Activated naive CD8-positive, alpha-beta T cell treated with anti-CD3 and anti-CD28 coated beads, Interleukin-2, amount 50 U/mL, for 16 hours (primary cell): ENCODE measurements at places on chromosomes 16 and 17.

DNA sequence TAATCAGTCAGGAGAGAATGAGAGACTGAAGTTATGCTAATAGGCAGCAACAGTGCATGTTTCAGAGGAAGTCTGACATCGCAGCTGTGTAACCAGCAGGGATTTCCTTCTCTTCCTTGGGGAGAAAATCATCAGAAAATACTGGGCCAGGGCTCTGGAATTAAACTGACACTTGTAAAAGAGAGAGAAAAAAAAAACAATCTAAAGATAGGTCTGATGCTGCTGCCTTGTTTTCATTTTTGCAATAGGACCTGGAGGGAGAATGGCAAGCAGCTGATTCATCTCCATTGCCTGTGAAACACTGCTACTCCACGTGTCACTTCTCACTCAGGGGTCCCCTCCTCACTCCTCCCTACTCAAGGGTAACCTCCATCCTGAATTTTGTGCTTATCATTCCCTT, 17.7 kb upstream of the CORO6 start:
- DNase-seq: no peak

GRCh38 chr16:78764478-78764877, 665.0 kb downstream of the WWOX start:
- DNase-seq: no peak

DNA sequence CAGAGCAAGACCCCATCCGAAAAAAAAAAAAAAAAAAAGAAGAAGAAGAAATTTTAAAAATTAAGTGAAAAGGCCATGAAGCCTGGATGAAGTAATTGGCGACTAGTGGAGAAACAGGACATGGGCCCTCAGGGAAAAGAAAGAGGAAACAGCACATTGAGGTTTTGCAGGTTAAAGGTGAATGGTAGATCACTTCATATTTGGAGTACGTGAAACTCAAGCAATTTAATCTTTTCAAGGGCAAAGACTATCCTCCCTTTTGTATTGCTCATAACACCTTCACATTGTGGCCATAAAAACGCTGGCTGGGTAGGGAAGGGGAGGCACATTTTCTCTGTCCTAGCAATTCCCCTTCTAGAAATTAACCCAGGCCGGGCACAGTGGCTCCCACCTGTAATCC, 53.1 kb downstream of the LITAF start:
- DNase-seq: no peak

- DNase-seq: no peak
Measured at GRCh38 chr16:4920826-4921225, 16.1 kb downstream of the PPL start.

GRCh38 chr16:67146523-67147357, 4.1 kb downstream of the B3GNT9 start:
- DNase-seq: no peak

DNA sequence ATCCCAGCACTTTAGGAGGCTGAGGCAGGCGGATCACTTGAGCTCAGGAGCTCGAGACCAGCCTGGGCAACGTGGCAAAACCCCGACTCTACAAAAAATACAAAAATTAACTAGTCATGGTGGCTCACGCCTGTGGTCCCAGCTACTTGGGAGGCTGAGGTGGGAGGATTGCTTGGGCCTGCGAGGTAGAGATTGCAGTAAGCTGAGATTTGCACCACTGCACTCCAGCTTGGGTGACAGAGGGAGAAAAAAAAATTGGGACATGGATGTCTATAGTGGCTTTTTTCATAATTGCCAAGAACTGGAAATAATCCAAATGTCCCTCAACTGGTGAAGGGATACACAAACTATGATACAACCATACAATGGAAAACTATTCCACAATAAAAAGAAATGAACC, 28.6 kb downstream of the OSBPL7 start:
- no peak for DNase-seq

DNA sequence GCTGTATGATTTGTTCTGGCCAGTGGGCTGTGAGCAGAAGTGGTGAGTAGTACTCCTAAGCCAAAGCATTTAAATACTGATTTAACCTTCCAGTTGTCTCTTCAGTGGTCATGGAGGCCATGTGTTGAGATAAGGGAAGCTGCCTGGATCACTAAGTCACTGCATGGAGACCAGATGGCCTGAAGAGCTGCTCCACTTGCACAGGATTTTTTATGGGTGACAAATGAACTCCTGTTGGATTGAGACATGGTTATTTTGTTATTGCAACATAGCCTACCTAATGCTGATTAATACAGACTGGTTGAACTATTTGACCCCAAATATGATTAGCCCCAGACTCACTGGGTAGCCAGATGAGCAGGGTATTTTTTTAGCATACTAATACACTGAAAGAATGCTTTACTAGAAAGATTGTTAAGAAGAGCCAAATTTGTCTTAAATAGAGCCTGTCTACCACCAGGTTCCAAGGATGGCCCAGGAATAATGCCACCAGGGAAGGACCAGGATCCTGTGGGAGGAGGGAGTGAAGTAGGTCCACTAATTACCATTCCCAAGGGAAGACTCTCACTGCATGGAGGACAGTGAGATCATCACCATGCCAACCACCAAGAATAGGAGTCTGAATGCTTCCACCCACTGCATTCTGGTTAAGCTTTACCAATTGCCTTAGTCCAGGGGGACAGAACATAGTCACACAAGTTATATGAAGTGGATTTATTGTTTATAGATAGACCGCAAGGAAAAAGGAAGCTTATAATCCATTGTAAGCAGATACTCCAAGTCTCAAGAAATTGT, 187.4 kb upstream of the IRX6 start:
- no peak for DNase-seq

DNA sequence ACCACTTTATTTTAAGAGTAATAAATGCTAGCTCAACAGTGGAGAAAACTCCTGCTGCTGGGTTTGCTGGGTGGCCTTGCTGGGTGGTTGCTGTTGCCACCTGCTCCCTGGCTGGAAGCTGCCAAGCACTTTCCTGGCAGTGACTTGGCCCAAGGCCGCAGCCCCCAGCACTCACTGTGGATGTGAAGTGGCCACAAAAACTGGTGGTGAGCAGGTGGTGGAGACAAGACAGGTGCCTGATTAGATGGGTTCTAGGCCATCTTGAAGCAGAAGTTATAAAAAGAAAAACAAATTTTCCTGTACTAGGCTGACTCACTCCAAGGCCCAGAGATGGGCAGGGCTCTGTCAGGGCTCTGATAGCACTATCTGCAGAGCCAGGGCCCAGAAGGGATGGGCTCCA, 224.7 kb upstream of the NLRP1 start:
- no peak for DNase-seq

GRCh38 chr17:53462393-53462811, 360.3 kb upstream of the KIF2B start:
- no peak for DNase-seq

DNA sequence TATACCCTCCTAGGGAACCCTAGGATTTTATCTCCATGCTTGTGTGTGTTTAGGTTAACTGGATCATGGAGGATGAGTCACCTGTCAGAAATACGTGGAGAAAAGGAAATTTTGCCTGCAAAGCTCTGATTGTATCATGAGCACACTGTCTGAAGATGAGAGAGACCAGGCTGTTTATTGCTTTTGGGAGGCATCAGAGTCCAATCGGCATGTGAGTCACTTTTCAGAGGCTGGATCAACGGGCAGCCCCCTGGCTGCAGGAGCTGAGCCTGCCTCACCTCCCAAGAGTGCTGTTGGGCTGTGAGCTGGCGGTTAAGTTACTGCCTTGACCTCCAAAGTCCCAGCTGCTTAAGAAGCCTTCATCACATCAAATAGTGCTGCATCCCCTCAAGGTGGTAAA, 41.5 kb upstream of the MED9 start:
- DNase-seq: no peak

DNA sequence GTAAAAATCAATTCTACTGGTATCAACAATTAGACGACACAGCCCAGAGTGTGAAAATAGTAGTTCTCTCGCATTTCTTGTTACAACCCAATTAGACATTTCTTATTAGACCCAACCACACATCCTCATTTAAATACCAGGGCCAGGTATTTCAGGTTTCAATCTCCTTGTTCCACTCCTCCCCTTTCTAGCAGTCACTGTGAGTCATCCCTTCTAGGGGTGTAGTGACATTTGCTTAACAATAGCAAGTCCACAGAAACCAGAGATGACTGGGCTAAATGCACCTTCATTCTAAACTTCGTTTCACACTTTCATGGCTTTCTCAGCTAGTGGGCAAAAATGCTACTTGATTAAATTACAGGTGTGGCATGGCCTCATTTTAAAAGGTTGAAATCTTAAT, 116.9 kb upstream of the CACNG3 start:
- DNase-seq: no peak

GRCh38 chr16:49470513-49470991, 96.9 kb downstream of the C16orf78 start:
- no peak for DNase-seq

DNA sequence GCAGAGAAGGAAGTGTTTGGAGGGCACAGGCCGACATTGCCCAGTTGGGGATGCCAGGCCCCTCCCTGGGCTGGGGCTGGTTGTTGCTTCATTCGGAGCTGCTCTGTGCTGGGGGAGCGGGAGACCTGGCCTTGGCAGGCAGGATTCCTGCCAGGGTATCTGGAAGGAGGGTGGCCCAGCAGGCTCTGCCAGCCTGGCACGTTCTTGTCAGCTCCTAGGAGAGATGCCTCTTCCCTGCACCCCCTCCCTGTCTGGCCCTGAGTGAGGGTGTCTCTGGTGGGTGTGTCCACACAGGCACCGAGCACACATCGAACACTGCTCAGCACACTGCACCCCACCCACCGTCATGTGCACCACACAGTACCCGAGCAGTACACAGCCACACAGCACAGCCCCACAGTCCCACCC, 35.2 kb downstream of the ARHGAP23 start:
- no peak for DNase-seq

- no peak for DNase-seq
Measured at GRCh38 chr16:19432429-19432828, 14.7 kb downstream of the TMC5 start.

DNA sequence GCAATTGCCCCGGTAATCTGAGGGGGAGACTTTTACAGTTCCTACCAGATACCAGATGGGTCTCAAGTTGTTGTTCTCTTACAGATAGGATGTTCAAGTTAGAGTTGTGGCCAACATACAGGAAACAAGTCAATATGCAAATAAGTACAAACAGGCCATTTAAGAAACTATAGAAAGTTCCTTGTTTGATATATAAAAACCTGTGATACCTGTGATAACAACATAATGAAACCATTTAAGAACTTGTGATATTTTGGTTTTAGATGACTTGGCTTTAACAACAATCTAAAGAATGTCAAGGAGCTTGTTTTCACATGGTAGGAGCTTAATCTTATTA, 16.8 kb downstream of the CDR2 start:
- no peak for DNase-seq

DNA sequence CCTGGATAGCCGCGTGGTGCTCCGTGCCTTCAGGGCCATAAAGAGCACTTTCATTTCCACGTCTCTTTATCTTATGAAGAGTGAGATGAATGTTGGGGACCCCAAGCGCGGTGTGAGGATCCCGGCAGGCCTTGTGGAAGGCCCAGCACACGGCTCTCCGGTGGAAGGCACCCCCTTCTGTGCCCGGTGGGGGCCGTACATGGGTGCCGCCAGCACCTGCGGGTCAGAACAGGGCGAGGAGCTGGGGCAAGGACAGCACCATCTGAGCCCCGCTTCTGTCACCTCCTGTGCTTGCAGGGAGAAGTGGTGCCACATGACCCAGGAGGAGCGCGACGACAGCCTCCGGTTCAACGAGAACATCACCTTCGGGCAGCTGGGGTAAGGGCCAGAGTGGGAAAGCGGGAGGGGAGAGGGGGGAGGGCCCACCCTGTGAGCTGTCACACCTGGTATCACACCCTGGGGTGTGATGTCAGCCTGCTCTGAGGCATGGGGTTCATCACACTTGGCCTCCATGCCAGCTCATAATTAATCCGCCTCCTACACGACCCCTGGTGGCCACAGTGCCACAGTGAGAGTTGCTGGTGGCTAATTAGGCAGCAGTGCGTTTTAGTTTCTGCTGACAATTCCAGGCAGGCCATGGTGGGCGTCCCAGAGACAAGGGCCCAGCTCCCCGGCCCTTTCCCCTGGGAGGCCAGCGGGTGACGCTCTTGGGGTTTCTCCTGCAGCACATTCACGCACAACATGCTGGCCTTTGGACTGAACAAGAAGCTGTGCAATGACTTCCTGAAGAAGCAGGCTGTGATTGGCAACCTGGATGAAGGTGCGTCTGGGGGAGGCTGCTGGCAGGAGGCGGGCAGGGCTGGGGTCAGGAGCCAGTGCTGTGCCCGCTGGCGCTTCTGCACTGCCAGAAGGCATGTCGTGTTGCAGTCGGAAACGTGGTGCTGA, 25.7 kb downstream of the CIBAR2 start:
- DNase-seq: peak; percentile 71

GRCh38 chr17:15134363-15134762, 130.8 kb downstream of the PMP22 start:
- no peak for DNase-seq

- no peak for DNase-seq
Measured at GRCh38 chr16:65660390-65660789, 538.5 kb upstream of the CDH11 start.

GRCh38 chr17:56152874-56153602, at the start of gene ANKFN1:
TSS of gene ANKFN1 (plus strand) at chr17:56153475. CDS start at chr17:56212668, 59,193 bp downstream.
- DNase-seq: no peak

DNA sequence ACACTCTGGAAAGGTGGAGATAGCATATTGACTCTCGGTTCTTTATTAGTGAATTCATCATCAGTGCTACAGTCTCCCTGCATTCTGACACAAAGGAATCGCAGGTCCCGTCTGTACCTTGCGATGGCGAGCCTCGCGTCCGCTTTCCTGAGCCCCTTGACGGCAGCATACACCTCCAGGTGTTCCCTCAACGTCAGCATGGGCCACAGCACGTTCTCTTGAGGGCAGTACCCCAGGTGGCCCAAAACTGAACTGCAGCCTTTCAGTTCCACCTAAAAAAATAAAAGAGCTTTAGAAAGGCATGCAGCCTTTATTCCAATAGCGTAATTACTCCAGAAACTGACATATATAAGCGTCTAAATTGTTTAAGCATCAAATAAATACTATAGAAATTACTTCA, 24.2 kb upstream of the ABCA9 start:
- no peak for DNase-seq

DNA sequence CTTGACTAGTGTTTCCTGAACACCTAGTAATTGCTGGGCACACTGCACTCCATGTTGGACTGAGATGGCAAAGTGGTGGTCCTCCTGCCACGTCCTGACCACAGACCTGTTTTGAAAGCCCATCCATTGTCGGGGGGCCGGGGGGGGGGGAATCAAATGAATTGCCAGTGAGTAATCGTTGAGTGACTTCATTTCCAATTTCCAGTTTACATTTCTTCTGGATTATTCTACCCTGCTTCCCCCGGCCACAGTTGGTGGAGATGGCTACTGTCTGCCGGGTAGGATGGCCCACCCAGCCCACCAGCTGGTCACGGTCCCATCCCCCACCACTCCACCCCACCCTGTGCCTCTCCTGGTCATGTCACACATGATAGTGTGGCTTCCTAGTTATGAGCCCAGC, 18.2 kb downstream of the RAI1 start:
- DNase-seq: no peak

- DNase-seq: no peak
Measured at GRCh38 chr16:61237884-61238485, 798.3 kb downstream of the CDH8 start.

GRCh38 chr16:6665126-6665525, 667.5 kb upstream of the RBFOX1 start:
- DNase-seq: no peak
